ENCODE measurements at places on chromosomes 7 and 10.

GRCh38 chr10:76902949-76903348, 734.7 kb downstream of the KCNMA1 start:
- no peak for DNase-seq

- DNase-seq = no peak
These were observed 50.1 kb upstream of the IFRD1 start for GRCh38 chr7:112400141-112400540.

- DNase-seq = no peak
These were observed 370.8 kb downstream of the PLXNA4 start for GRCh38 chr7:132205509-132205908.

DNA sequence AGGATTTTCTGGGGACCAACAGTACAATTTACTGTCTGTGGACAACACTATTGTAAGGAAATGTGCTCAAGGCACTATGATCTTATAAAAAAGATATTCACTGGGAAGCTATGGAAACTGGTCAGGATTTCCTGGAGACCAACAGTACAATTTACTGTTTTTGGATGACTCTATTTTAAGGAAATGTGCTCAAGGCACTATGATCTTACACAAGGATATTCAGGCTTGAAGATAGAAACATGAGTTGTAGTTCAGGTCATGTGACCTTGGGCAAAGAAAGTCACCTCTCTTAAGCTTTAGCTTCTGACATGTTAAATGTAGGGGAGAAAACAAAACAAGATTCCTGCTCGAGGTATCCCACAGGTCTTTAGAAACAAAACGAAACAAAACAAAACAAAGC, 1.7 kb upstream of the ITPRID1 start:
- no peak for DNase-seq

All from stimulated activated CD4-positive, alpha-beta T cell treated with anti-CD3 and anti-CD28 coated beads, Interleukin-12 subunit alpha, Interleukin-12 subunit beta, amount 100 ng/mL, for 48 hours (primary cell).